ENCODE measurements at places on chromosomes 6 and 20.

- no peak for DNase-seq
These were observed 33.2 kb upstream of the PNISR start for GRCh38 chr6:99458319-99458718.

DNA sequence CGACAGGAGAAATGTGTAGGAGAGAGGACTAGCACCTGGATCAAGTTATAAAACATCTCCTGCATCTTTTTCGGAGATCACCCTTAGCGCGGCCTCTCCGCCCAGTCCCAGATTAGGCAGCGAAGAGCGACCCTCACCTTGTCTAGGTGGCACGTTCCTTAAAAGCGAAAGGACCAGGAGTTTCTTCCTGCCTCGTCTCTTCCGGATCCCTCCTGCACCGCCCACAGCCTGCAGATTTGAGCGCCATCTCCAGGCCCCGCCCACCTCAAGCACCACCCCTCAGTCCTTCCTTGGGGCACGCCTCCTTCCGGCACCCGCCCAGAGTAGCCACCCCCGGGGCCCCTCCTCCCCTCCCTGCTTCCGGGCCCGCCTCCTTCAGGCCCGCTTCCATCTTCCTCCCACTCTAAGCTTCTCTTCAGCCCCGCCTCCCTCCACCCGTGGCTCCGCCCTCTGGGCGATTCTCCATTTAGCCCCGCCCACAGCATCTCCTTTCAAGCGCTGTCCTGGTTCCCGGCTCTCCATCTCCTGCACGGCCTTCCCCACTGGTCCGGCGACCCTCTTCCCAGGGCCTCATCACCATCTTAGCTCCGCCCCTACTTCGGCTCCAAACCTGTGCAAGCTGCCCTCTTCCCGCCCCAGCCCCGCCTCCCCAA is 662 bp upstream of the RALY start:
- DNase-seq, result peak; percentile 100

- DNase-seq, result no peak
These were observed 35.0 kb upstream of the AHI1 start for GRCh38 chr6:135532559-135532958.

DNA sequence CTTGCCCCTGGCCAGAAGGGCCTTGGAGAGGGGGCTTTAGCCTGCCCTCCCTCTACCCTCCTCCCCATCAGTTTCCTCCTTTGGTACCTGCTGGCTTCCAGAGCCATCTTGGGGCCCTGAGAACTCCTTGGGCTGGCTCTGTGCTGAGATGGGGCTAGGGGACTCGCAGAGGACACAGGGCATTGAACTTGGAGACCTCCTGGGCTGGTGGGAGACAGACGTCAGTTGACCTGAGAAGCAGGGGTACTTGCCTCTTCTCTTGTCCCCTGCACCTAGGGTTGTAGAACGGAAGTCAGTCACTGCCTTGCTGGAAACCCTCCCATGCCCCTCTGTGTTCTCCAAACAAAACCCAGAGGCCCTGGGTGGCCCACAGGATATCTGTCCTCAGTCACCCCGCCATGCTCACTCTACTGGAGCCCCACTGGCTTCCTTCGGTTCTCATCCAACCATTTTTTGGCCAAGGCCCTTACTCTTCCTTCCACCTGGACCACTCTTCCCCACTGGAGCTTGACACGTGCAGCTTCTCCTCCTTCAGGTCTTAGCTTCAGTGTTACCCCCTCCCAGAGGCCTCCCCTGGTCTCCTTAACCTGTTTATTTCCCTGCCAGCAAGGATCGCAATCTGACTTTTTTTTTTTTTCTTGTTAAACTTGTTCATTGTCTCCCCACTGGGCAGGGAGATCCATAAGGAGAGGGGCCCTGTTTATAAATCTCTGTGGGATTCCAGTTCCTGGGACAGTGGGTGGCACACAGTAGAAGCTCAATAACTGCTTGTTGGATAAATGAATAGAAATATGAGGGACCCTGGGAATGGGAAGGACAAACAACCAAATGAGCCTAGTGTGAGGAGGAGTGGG is 971 bp downstream of the RBCK1 start:
- DNase-seq, result no peak

GRCh38 chr20:47785854-47786764 is 828 bp upstream of the SULF2 start:
- peak; percentile 73 for DNase-seq

GRCh38 chr6:5401845-5402738 is 140.8 kb downstream of the FARS2 start:
- no peak for DNase-seq

DNA sequence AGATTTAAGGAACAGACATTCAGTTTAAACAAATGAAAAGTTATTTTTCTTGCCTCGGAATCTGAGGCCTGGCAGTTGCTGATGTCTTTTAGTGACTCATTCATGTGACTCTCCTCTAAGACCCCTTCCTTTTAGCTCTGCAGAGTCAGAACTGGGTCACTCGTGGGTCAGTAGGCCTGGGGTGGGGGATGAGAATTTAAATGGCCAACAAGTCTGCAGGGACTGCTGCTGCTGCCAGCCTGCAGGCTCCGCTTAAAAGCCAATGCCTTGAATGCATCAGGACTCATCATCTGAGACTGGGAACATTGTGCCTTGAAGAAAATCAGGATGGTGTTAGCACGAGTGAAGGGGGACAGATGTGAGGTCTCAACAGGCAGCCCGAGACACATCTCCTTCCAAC is 404.3 kb downstream of the CDH26 start:
- DNase-seq, result no peak

DNA sequence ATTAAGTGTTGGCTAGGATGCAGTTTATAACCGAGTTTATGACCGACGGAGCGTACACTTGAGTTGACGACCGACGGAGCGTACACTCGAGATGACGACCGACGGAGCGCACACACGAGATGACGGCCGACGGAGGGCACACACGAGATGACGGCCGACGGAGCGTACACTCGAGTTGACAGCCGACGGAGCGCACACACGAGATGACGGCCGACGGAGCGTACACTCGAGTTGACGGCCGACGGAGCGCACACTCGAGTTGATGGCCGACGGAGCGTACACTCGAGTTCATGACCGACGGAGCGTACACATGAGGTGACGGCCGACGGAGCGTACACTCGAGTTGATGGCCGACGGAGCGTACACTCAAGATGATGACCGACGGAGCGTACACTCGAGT is 119.8 kb downstream of the HUS1B start:
- DNase-seq, result no peak

DNA sequence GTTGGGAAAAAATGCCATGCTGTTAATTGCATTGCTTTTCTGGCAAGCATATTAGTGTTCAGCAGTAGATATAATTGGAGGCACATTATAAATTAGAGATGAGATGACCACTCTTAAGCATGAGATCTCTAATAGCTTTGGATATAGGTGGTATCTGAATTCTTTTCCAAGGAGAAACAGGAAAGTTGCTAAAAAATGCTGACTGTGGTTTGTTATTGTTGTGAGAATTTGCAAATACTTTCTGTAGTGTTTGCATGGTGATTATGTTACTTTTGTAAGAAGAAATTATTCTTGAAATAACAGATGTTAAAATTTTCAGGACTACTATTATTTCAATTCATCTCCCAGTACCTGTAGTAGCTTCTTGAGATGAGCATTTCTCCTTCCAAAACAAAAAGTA is 225.2 kb downstream of the TBC1D7 start:
- DNase-seq, result no peak

DNA sequence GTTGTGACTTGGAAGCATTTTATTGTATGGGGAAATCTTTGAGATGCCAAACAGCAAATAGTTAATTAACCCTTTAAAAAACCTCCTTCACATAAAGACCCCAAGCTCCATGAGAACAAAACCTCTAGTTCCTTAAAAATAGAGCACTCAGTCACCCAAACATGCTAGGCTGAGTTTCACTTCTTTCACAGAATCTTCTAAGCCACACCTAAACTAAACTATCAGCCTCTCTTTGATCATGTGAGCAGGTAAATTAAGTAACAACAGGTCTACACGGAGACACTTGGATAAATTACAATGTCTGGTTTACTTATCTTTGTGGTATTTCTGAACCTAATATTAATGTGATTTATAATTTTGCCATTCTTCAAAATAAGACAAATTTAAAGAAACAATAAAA is 205.2 kb upstream of the MARCKS start:
- no peak for DNase-seq

GRCh38 chr6:56796196-56796532 is 153.5 kb upstream of the DST start:
- no peak for DNase-seq

GRCh38 chr20:49608752-49609670 is 41.1 kb upstream of the PTGIS start:
- DNase-seq, result peak; percentile 41

DNA sequence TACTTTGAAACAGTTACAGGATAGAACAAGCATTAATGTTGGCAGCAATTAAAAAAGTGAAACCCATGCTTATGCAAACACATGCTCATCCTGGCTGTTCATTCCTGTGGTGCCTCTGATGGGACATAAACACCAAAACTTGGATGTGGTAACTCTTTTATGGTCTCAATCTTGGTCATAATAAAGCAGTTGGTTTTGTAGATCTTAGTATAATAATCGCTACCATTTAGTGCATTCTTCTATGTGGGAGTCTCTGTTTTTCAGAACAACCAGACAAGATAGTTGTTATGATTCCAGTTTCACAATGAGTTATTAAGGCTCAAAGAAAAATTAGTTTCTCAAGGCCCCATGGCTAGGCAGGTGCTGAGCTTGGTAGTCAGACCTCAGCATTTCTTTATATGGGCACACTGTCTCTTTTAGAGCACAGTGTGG is 184.0 kb downstream of the UTRN start:
- no peak for DNase-seq

DNA sequence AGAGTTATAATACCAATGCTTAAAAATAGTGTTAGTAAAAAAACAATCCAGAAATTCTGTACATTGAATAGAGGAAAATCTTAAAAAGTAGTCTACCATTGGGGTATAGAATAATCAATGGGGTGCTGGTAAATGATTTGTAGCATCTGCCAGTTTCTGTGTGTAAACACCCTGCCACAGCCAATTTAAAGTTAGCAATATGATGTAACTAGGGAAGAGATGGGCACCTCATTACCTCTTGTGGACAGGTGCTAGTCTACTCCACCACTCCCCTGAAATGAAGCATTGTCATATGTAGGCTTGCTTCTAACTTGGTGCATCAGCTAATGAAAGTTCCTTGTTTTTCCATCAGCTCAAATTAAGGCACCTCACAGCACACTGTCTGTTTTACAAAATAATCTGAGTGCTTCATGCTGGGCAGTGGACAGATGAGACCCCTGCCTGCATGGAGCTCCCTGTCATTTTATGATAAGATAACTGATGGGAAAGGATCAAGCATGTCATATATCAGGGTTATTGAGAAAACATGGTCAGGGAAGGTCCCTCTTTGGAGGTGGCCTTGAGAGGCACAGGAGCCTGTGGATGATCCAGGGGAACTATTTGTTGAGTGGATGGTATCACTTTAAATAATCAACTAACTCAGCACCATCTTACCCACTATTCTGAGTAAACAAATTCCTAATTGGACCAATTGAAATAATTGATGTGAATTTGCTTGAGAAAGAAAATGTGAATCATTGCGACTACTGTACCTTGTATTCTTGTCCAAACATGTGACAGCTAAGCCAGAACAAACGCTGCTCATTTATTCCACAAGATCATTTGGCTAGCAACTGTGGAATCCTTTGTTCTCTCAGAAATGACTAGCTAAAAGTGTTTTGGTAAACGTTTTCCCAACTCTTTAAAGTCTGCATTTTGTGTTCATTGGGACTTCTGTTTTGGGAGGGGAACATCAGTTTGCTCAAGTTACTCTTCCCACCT is 45.9 kb upstream of the CSE1L start:
- peak; percentile 17 for DNase-seq

GRCh38 chr6:47669684-47670513 is 28.5 kb upstream of the ADGRF4 start:
- DNase-seq, result peak; percentile 86

DNA sequence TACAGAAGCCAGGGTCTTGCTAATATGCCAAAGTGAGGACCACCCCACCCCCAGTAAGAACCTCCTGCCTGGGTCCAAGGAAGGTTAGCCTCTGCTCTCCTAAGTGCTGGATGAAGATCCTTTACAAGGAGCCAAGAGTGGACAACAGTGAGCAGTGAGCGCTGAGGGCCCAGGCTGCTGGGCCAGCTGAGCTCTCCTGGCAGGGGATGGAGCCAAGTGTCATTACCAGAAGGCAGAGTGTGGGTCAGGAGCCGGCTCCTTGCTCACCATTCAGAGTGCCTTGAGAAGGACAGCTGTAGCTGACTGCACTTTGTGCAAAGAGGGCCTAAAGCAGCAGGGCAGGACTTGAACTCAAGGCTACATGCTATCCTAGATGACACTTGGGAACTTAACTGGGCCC is 16.9 kb downstream of the MAFB start:
- DNase-seq, result no peak

GRCh38 chr6:164478426-164478825 is 831.0 kb downstream of the C6orf118 start:
- DNase-seq, result no peak

- peak; percentile 64 for DNase-seq
These were observed 129.4 kb downstream of the TRIM27 start for GRCh38 chr6:28794175-28795002.

DNA sequence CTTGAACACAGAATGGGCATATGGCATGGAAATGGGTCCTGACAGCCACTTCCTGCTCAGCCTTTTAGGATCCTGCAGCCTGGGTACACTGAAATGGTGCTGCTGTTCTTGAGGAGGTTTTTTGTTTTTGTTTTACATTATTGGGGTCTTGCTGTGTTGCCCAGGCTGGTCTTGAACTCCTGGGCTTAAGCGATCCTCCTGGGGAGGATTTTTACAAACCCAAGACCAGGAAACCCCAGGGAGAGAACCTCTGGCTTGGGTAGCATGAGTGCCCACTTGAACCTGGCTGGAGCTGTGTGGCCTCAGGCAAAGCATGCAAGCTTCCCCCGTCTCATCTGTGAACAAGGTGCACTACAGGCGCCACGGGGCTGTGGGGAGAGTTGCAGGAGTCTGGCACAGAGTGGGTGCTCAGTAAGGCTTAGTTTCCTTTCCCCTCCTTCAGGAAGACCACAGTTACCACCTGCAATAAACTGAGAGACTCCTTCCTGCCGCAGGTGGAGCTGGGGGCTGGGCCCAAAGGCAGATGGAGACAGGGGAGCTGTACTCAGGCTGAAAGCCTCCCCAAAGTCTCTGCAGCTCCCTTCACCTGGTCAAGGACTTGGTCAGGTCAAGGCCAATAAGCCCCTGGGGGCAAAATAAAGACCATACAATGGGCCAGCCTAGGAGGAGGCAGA is 1.8 kb downstream of the SLA2 start:
- DNase-seq, result no peak

- DNase-seq, result peak; percentile 47
These were observed 108.1 kb downstream of the BCKDHB start for GRCh38 chr6:80214436-80215022.

GRCh38 chr6:132819405-132820161 is 5.2 kb downstream of the RPS12 start:
- DNase-seq, result no peak

GRCh38 chr6:47519279-47519678 is 41.7 kb downstream of the CD2AP start:
- no peak for DNase-seq

GRCh38 chr6:109739686-109740085 is 48.6 kb downstream of the FIG4 start:
- DNase-seq, result no peak

All from NCI-H748 treated with DMSO at 0.1 percent for 48 hours (cell line).